ENCODE measurements at places on chromosomes 1 and 21. TPM values are rescaled to one million over a fixed set of nuclear protein-coding genes. Genes with fewer than 3 reads are reported as not detected.

The HSD3B2 gene
- not detected for total RNA-seq

The AADACL4 gene
- not detected for total RNA-seq

The PDE9A gene
- total RNA-seq, result 4.7 TPM

The CD5L gene
- total RNA-seq, result not detected

The LRRC71 gene
- total RNA-seq, result not detected

The SAMSN1 gene
- total RNA-seq, result 51.3 TPM

- no peaks in the 10 kb centered on the region for H3K27me3 ChIP-seq
- H3K4me1 ChIP-seq, result no peaks in the 10 kb centered on the region
- H3K36me3 ChIP-seq, result no peaks in the 10 kb centered on the region
- H3K4me3 ChIP-seq, result no peak overlapping the region
Observed at GRCh38 chr21:16713331-16714117, 799.3 kb upstream of the CXADR start.

- no peak overlapping the region for H3K27ac ChIP-seq
- no peaks in the 10 kb centered on the region for H3K4me1 ChIP-seq
- DNase-seq, result no peak
- no peaks in the 10 kb centered on the region for H3K36me3 ChIP-seq
Observed at GRCh38 chr1:5548266-5548665, 444.0 kb downstream of the NPHP4 start.

- DNase-seq, result no peak
- H3K4me3 ChIP-seq, result no peak overlapping the region
- no peaks in the 10 kb centered on the region for H3K4me1 ChIP-seq
- no peaks in the 10 kb centered on the region for H3K27me3 ChIP-seq
Observed at GRCh38 chr1:177340601-177341067, 169.9 kb downstream of the BRINP2 start.

GRCh38 chr1:204705888-204706837 lies 20.6 kb upstream of the LRRN2 start:
- DNase-seq, result no peak
- H3K27ac ChIP-seq, result peak overlapping the region; percentile 33
- peaks cover 24% of the 10 kb centered on the region for H3K4me1 ChIP-seq
- H3K4me3 ChIP-seq, result no peak overlapping the region
- H3K27me3 ChIP-seq, result peaks cover 7% of the 10 kb centered on the region

DNA sequence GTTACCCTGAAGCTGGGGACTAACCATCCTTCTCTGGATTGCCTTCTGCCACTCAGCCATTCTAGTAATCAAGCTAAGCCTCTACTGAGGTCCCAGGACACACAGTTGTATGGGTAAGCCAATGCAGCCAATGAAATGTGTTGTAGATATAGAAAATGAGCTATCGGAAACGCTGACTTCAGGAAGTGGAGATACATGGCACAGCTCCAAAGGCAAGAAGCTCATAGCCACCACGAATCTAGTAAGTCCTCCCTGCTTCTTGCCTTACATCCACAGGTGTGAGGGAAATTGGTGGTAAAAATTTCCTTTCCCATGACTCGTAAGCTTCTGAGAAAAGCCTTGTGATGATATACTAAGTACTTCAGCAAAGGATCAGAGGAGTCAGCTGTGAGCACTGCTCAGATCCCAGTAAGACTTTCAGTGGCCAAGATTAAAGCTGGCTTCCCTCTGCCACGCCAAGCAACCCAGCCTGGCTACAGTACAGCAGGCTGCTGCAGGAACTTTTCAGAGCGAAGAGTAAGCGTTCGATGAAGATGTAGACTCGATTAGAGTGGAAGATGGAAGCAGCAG lies 117.7 kb downstream of the SIM2 start:
- H3K27ac ChIP-seq, result no peak overlapping the region
- H3K4me1 ChIP-seq, result no peaks in the 10 kb centered on the region
- DNase-seq, result no peak
- H3K36me3 ChIP-seq, result no peaks in the 10 kb centered on the region
- no peaks in the 10 kb centered on the region for H3K27me3 ChIP-seq
- no peak overlapping the region for H3K4me3 ChIP-seq

- H3K4me3 ChIP-seq, result no peak overlapping the region
- H3K27ac ChIP-seq, result no peak overlapping the region
- no peak for DNase-seq
- peaks cover 50% of the 10 kb centered on the region for H3K36me3 ChIP-seq
Observed at GRCh38 chr1:119986007-119986497, 83.4 kb downstream of the NOTCH2 start.

GRCh38 chr1:41486371-41487125 lies 2.1 kb upstream of the EDN2 start:
- H3K27me3 ChIP-seq, result peaks cover 22% of the 10 kb centered on the region
- H3K4me1 ChIP-seq, result peaks cover 2% of the 10 kb centered on the region
- H3K4me3 ChIP-seq, result no peak overlapping the region
- H3K27ac ChIP-seq, result no peak overlapping the region
- DNase-seq, result no peak
